RWPE2 (cell line): ENCODE measurements at places on chromosomes 3 and 15.

DNA sequence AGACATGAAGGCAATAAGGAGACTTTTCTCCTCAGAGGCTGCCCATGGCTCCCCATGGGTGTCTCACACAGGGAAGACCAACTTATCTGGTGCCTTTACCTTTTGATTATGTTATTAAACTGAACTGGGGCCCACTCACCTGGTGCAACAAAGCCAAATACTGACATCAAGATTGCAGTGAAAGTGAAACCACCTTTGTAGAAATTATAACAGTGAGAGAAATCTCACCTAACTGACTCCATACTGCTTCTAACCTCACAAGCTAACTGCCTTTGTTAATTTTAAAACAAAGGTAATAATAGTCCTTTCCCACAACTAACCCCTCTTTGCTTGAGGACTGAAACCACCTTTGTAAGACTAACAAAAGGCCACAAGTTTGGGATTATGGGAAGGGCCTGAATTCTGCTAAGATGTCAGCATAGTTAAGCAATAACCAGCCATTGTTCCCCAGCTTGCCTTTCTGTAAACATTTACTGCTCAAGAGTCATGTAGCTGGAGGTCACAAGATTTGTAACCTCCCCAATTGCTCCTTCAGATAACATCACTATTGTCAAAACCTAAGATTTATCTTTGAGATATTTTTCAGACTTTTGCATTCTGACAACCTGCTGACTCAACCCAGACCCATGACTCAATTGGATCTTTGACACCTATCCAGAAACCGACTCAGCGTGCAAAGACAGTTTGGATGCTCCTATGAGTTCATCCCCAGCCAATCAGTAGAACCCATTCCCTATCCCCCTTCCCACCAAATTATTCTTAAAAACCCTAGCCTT lies 420.3 kb upstream of the CFAP20DC start:
- H3K27ac ChIP-seq, result no peak overlapping the region
- H3K4me1 ChIP-seq, result no peaks in the 10 kb centered on the region
- no peak for DNase-seq
- H3K36me3 ChIP-seq, result no peaks in the 10 kb centered on the region
- no peaks in the 10 kb centered on the region for H3K27me3 ChIP-seq
- no peak overlapping the region for H3K4me3 ChIP-seq

- H3K4me3 ChIP-seq, result no peak overlapping the region
- no peak overlapping the region for H3K27ac ChIP-seq
- no peak for DNase-seq
- H3K4me1 ChIP-seq, result no peaks in the 10 kb centered on the region
- no peaks in the 10 kb centered on the region for H3K27me3 ChIP-seq
Measured at GRCh38 chr3:130990282-130990681, 36.3 kb downstream of the ASTE1 start.

DNA sequence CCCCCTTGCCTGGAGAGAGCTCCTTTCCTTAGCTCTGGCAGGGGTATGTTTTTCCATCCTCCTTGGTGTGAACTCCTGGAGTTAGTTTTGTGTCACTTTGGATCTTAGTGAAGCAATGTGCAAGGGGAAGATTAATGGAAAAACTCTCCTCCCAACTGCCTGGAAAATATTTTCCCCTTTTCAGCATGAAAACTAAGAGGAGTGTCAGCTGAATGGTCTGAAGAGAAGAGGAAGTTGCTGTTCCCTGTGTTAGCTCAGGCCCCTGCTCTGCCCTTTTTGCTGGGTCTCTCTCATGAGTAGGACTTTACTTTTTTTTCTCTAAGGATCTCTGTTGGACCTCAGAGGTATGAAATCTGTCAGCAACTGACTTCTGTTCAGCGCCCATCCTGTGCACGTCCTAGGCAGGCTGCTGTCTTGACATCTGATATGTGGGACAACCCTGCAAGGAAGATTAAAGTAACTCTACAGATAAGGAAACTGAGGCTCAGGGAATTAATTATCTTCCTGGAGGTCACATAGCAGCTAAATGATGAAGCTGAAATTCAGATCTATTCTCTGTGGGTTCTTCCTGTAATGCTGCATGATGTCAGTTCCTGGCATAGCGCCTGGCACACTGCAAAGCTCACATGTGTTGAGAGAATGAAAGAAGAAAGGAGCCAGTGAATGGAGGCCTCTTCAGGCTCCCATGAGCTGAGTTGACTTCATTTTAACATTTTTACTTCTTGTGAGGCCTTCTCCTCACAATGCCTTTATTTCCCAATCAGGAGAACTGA lies 109.7 kb upstream of the GALNT15 start:
- H3K27me3 ChIP-seq, result no peaks in the 10 kb centered on the region
- peaks cover 49% of the 10 kb centered on the region for H3K4me1 ChIP-seq
- H3K36me3 ChIP-seq, result no peaks in the 10 kb centered on the region
- DNase-seq, result no peak
- H3K27ac ChIP-seq, result peak overlapping the region; percentile 96

GRCh38 chr3:78857494-78858111 lies 910.2 kb downstream of the ROBO1 start:
- no peaks in the 10 kb centered on the region for H3K36me3 ChIP-seq
- H3K4me3 ChIP-seq, result no peak overlapping the region
- H3K27me3 ChIP-seq, result no peaks in the 10 kb centered on the region
- DNase-seq, result no peak
- no peaks in the 10 kb centered on the region for H3K4me1 ChIP-seq

DNA sequence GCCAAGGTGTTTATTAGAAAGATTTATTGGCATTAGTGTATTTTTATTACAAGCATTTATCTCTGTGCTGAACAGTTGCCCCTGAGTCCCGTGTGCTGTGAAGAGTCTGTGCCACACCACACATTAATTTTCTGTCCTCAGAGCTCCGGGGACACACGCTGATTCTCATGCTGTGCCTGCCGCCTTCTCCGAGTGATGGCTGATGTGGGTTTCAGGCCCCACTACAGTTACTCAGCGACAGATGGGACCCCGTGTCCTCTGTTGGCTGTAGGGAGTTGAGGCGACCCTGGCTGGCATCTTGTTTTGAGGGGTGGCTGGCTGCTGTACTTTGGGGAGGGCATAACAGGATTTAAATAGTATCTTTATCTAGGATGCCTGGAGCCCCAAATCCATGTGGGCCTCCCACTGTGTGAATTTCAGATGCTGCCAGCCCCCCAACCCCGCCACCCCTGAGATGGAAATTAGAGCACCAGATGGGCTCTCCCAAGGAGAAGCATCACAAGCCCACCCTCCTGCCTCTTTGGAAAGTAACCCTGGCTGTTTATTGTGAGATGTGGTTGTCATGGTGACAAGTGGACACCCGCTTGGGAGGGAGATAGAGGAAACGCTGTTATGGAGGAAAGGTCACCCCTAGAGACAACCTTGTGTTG lies 185.6 kb downstream of the APBA2 start:
- no peaks in the 10 kb centered on the region for H3K27me3 ChIP-seq
- no peak overlapping the region for H3K27ac ChIP-seq
- peaks cover 11% of the 10 kb centered on the region for H3K4me1 ChIP-seq
- no peak for DNase-seq

- H3K27me3 ChIP-seq, result peaks cover 3% of the 10 kb centered on the region
- H3K4me3 ChIP-seq, result no peak overlapping the region
- no peak for DNase-seq
- H3K36me3 ChIP-seq, result no peaks in the 10 kb centered on the region
Measured at GRCh38 chr3:127386490-127386889, 98.6 kb upstream of the PRR20G start.

DNA sequence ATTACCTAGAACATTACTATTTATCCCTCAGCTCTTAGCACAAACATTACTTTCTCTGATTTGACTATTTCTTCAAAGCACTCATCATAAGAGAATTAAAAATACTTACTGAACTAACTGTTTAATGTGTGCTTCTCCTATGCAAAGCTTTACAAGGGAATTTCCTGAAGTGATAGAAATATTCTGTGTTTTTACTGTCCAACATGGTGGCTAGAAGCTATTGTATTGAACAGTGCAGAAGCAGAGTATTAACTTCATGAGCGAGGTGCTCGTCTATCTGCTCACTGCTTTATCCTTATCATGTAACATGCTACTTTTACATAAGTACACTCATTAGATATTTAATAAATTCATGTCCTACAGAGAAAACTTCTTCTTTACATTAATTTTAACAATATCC lies 239.1 kb downstream of the ISL2 start:
- no peak overlapping the region for H3K27ac ChIP-seq
- no peak overlapping the region for H3K4me3 ChIP-seq
- no peaks in the 10 kb centered on the region for H3K27me3 ChIP-seq
- no peaks in the 10 kb centered on the region for H3K4me1 ChIP-seq

GRCh38 chr3:124463234-124463633 lies 267.0 kb upstream of the UMPS start:
- peaks cover 49% of the 10 kb centered on the region for H3K27me3 ChIP-seq
- DNase-seq, result no peak
- no peaks in the 10 kb centered on the region for H3K36me3 ChIP-seq
- H3K4me3 ChIP-seq, result no peak overlapping the region
- no peak overlapping the region for H3K27ac ChIP-seq

DNA sequence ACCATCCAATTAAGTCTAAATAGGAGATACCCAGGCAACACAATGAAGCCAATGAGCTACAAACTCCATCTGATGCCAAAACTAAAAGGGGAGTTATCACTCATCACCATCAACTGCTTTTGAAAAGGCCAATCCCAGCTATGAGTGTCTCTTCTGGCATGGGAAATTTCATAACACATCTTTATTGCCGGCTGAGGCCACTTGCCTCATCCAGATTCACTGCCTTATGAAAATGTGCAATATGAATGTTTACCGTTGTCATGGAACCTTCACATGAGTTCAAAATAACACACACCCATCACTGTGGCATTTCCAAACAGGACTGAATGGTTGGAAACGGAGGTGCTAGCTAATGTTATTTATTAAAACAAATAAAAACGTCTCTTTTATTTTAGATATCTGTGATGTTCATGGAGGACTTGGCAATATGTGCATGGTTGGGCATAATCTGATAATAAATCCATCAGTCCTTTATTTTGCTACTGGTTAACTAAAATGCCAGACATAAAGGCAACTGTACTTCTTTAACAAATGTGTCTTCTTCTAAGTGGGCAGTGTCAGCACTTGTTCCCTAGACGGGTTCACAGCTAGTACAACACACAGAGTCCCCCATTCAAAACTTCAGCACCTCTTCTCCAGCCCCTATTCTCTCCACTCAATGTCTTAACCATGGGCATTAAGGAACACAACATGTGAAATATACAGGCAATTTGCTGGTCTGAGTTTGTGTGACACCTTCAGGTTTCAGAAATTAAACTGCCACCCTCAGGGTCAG lies 143.9 kb downstream of the MAGI1 start:
- H3K27me3 ChIP-seq, result no peaks in the 10 kb centered on the region
- no peak overlapping the region for H3K4me3 ChIP-seq
- peaks cover 17% of the 10 kb centered on the region for H3K4me1 ChIP-seq
- no peak for DNase-seq
- H3K36me3 ChIP-seq, result no peaks in the 10 kb centered on the region

DNA sequence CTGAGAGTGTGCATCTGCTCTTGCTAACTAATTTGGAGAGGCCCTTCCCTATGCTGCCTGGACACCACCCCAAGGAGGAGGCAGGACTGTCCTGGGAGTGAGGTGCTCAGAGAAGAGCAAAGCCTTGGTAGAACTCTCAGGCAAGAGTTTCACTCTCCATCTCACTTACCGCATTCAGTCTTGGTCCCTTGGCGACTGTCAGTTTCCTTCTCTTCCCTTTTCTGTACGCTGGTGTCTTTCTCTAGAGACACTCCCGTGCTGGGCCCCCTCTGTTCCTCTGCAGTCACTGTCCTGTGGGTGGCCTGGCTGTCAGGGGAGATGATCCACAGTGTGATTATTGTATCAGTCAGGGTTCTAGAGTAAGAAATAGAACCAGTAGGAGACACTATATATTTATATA lies 44.0 kb downstream of the IDH2 start:
- no peak overlapping the region for H3K27ac ChIP-seq
- DNase-seq, result no peak
- no peak overlapping the region for H3K4me3 ChIP-seq
- peaks cover 32% of the 10 kb centered on the region for H3K4me1 ChIP-seq
- no peaks in the 10 kb centered on the region for H3K36me3 ChIP-seq

GRCh38 chr15:69736161-69736560 lies 283.5 kb downstream of the RPLP1 start:
- H3K4me3 ChIP-seq, result no peak overlapping the region
- DNase-seq, result no peak
- H3K36me3 ChIP-seq, result no peaks in the 10 kb centered on the region
- peaks cover 19% of the 10 kb centered on the region for H3K27me3 ChIP-seq
- no peak overlapping the region for H3K27ac ChIP-seq
